Activated B cell treated with CpG ODN at 0.5 μM for 24 hours (primary cell): ENCODE measurements at places on chromosomes 1 and 21.

DNA sequence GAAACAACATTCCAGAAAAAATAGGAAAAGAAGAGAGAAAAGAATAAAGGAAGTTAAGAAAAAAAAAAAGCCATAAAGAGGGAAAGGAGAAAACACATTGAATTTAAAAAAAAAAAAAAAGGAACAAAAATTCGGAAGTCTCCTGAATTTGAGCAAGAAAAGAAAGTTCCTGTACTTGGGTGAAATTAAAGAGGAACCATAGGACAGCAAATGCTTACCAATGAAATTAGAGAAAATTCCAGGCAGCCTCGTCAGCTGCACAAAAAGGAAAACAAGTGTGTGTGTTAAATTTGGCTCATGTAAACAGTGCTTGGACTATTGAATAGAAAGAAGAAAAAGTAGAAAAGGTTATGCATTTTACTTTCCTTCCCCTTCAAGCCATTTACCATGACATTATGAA is 4.9 kb downstream of the IL12RB2 start:
- no peak for DNase-seq

GRCh38 chr1:8274352-8274751 is 43.6 kb upstream of the SLC45A1 start:
- no peak for DNase-seq

DNA sequence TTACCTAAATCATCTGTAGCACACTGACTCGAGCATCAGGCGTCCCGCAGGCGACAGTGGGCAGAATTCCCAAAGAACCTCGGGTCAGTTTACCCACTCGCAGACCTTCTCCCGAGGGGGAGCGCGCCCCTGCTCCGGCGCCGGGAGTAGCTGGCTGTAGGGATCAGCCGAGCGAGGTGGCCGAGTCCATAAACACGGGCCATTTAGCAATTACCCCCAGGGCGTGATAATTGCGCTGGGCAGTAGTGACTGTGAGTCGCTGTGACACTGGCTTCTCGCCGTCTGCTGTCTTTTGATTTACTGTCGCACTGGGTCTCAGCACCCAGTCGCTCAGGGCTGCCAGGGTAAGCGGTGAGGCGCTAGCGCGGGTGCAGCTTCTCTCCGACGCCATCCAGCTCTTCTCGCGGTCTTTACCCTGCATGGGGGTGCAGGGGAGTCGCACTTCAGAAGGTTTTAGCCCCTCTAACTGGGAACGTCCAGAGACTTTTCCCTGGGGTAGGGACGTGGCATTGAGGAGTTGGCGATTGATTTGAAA is 16.2 kb downstream of the HLX start:
- no peak for DNase-seq

- DNase-seq = no peak
Observed at GRCh38 chr1:198122693-198123092, 34.1 kb upstream of the NEK7 start.

DNA sequence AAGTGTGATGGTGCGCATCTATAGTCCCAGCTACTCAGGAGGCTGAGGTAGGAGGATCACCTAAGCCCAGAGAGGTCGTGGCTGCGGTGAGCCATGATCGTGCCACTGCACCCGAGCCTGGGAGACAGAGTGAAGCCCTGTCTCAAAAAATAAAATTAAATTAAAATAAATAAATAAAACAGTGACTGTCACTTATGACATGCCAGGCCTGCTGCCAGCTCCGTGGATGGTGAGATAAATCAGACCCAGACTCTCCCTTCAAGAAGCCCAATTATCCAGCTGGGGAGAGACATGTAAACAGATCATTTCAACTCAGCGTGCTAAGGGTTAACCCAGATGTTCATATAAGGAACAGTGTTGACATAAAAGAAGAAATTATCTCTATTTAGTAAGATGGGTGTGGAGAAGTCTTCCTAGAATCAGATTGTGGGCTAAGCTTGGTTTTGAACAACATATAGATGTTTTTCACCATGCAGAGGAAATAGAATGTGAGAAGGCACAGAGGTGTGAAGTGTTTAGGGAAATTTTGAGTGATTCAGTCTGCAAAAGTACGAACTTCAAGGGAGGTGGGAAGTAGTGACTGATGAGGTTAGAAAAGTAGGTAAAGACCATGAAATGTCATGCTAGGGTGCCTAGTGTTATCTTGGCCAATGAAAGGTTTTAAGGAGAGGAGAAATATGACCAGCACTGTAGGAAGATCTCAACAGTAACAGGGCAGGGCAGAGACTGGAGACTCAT is 18.3 kb downstream of the YARS1 start:
- DNase-seq = no peak

DNA sequence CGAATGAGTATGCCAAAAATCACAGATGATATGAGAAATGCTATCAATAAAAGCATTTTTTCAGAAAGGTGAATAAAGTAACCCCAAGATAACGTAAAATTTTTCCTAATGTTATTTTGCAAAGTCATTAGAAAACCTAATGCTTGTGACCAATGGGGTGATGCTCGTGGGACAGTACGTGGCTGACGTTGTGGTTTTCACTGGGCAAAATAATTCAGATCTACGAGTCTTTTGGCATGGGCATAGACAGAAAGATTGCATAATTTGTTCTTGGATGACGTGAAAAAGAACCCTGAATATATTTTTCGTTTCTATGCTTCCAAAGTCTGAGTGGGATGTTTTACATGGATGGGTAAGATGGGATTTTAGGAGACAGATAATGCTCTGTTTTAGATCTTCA is 71.0 kb downstream of the PBX1 start:
- no peak for DNase-seq

- DNase-seq = no peak
Observed at GRCh38 chr1:15102646-15103045, 50.9 kb upstream of the TMEM51 start.

- no peak for DNase-seq
Observed at GRCh38 chr1:41689558-41689981, 205.1 kb upstream of the EDN2 start.

GRCh38 chr1:192104852-192105251 is 53.4 kb upstream of the RGS18 start:
- DNase-seq = no peak

DNA sequence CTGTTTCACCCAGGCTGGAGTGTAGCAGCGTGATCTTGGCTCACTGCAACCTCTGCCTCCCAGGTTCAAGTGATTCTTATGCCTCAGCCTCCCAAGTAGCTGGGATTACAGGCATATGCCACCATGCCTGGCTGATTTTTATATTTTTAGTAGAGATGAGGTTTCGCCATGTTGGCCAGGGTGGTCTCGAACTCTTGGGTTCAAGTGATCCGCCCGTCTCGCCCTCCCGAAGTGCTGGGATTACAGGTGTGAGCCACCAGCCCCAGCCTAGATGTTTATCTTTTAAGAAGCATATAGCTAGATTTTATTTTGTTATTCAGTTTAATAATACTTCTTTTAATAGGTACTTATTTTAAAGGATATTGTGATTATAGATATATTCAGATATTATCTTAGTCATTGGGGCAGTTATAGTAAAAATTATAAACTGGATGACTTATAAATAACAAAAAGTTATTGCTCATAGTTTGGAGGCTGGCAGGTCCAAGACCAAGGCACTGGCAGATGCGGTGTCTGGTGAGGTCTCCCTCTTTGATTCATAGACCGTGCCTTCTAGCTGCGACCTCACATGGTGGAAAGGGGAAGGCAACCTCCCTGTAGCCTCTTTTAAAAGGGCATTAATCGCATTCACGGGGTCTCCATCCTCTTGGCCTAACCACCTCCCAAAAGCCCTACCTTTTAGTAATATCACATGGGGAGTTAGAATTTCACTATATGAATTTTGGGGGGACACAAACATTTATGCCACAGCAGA is 3.1 kb upstream of the KCNE2 start:
- DNase-seq = no peak

DNA sequence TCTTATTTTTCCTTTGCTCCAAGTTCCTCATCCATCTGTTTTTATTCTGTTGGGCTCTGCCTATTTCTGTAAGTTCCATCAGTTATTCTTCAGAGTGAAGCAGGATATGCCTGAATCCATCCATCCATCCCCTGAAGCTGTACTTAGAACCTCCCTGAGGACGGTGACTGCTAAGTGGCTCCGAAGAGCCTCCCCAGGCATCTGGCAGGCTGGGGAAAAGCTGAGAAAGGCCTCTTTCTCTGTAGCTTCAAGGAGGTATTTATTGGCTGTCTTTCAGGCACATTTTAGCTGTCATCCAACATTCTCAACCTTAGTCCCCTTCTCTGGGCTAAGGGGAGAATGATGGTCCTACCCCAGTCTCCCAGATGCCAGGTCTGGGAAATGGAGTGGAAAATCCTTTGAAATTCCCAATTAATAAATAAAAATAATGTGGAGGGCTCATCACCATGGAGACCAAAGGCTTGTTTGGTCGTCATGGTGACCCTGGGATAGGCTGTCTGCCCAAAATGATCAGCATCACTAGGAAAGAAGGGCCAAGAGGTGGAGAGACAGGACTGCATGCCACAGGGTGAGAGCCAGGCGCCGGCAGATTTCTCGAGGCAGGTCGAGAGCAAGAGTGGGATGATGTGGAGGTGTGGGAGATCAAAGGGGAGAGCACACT is 82.0 kb downstream of the UBIAD1 start:
- no peak for DNase-seq

- DNase-seq = no peak
Observed at GRCh38 chr1:24051206-24051945, 60.6 kb downstream of the MYOM3 start.

GRCh38 chr1:56468518-56468917 is 110.8 kb downstream of the PLPP3 start:
- no peak for DNase-seq

DNA sequence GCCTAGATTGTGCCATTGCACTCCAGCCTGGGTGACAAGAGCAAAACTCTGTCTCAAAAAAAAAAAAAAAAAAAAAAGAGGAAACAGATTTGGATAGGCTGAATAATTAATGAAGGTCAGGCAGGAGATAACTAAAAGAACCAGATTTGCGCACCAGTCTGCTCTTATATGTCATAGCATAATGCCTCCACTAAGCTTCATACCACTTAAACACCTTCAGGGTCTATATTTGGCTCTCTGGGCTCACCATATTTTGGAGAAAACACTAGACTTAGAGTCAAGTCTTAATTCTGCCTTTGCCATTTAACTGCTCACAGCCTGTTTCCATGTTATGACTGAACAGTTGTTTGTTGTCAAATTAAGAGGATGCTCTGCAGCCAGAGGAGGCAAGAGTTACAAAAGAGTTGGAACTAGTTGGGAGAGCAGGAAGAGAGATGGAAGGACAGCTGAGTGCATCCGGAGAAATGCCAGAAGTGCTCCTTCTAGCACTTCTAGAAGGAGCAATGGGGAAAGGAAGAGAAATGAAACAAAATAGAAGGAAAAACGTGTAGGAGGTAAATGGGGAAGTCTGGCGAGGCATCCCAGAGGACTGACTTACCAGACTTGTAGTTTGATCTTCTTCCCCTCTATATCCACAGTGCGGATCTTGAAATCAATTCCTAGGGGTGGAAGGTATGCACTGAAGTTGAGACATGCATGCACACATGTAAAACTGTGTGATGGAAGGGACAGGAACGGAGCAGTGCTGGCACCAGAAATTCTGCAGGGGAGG is 1.8 kb downstream of the RAB13 start:
- DNase-seq = no peak

DNA sequence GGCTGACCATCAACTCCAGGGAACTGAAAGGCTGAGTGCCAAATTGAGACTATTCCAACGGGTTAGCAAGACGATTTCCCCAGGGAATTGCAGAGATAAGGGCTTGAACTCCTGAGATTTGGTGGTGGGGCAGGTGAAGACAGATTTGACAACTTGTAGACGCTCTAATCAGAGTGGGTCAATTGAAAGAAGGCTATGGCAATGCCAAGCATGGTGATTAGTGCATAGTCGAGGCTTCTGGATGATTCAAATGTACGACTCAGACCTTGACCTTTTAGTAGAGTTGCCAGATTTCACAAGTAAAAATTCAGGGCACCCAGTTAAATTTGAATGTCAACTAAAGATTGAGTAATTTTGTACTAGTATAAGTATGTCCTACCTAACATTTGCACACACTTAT is 302.1 kb upstream of the SPAG17 start:
- no peak for DNase-seq

GRCh38 chr1:89170170-89171066 is 5.4 kb downstream of the GBP7 start:
- no peak for DNase-seq

DNA sequence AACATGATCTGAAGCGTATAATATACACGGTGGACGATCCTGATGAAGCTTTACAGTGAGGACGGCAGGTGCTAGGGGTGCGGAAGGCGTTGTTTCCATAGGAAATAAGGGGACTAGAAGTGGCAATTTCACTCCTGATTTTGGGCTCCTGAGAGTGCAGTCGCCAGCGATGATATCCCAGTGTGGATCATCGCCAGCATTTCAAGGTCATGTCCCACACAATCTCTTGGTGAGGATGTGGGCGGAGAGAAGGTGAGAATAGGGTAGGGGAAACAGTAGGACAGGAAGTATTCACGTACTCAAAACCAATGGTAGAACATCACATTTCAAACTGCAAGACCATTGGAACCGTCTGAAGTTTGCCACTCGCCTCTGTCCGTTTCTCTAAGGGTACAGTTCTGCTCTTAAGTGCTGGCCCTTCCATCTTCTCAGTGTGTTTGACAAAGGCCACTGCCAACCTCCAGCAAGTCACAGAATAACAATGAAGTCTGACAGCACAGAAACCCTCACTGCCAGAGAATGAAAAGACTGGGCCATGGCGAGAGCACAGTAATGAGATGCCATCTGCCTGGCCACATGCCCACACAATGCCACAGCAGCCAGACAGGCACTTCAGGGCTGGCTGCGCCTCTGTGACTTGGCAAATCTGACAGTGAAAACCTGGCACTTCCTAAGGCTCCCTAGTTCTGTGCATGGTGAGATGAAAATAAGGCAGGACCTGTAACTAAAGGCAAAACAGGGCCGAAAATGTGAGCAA is 27.9 kb downstream of the PCSK9 start:
- DNase-seq = no peak

- no peak for DNase-seq
Observed at GRCh38 chr1:219467524-219467923, 145.4 kb downstream of the ZC3H11B start.

- DNase-seq = no peak
Observed at GRCh38 chr1:170313306-170313705, 167.5 kb downstream of the NTMT2 start.

DNA sequence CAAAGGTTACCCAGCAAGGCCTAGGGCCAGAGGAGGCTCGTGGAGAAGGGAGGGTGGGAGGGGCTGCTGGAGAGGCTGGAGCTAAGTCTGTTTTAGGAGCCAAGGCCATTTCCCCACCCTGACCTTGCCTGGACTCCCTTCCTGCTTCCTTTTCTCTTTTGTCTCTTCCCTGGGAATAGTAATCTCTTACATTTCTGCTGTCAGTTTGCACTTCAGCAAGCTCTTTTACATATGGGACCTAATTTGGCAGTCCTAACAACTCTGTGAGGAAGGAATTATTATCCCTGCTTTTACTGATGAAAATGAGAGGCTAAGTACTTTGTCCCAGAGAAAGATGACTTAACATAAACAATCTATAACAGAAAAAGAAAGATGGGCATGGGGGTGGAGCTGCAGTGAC is 13.8 kb downstream of the OPTC start:
- no peak for DNase-seq

DNA sequence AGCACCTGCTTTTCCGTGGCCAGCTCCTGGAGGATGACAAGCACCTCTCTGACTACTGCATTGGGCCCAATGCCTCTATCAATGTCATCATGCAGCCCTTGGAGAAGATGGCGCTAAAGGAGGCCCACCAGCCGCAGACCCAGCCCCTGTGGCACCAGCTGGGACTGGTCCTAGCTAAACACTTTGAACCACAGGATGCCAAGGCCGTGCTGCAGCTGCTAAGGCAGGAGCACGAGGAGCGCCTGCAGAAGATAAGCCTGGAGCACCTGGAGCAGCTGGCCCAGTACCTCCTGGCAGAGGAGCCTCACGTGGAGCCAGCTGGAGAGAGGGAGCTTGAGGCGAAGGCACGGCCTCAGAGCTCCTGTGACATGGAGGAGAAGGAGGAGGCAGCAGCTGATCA is 413 bp downstream of the UBL4B start:
- no peak for DNase-seq
